Gastroesophageal sphincter (tissue), 4 donors: ENCODE measurements at places on chromosomes 16 and 17.

GRCh38 chr16:1530883-1531637 lies 2.4 kb upstream of the TMEM204 start:
- ATAC-seq: peak; percentile 44

DNA sequence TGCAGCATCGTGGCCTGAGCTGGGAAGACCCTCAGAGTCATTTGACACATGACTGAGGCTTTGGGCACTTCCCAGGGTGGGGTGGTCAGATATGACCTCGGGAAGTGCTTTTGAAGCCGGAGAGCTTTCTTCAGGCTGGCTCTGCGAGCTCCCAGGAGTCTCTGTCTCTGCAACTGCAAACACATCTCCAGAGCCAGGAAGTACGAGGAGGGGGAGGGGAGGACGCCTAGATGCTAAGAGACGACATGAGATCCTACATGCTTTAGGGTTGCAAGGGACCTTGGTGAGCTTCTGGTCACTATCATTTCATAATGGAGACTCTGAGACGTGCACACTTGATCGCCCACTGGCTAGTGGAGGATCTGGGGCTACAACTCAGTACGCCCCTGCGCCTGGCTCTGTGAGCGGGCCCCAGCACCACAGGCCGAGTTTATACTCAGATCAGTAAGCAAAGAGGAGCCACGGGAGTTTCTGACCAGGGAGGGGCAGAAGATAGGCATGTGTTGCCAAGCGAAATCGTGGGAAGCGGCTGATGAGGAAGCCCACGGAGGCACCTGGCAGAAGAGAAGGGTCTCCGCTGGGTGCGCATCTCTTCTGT lies 527 bp upstream of the MGAT5B start:
- ATAC-seq: no peak

DNA sequence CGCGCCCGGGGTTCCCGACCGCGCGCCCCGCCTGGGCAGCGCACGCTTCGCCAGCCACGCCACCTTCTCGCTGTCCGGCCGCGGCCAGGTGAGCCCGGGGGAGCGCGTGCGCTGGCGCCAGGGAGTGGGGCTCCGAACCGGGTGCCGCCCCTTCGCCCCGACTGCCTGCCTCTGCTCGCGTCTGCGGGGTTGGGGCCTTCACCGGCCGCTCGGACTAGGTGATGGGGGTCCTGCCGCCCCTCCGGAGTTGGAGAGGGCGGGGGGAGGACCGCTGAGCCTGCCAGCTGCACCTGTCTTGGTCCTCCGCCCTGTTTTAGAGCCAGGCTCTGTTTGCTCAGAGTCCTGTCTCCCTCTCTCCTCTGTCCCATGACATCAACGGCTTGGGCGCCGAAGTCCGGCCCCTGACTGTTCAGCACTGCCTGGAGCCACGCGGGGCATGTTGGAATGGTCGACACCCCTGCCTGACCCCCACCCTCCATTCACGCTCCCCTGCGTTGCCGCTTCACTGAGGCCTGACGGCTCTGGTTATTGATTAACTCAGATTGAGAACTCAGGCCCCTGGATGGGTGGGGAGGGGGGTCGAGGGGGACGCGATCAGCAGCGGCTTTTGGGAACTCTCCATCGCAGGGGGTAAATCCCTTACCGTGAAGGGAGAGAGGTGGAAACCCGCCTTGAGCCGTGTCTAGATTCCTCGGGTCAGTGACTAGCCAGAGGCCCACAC lies 748 bp downstream of the SMTNL2 start:
- ATAC-seq: no peak

- ATAC-seq: no peak
Measured at GRCh38 chr16:3781421-3781820, 64.1 kb upstream of the TRAP1 start.

DNA sequence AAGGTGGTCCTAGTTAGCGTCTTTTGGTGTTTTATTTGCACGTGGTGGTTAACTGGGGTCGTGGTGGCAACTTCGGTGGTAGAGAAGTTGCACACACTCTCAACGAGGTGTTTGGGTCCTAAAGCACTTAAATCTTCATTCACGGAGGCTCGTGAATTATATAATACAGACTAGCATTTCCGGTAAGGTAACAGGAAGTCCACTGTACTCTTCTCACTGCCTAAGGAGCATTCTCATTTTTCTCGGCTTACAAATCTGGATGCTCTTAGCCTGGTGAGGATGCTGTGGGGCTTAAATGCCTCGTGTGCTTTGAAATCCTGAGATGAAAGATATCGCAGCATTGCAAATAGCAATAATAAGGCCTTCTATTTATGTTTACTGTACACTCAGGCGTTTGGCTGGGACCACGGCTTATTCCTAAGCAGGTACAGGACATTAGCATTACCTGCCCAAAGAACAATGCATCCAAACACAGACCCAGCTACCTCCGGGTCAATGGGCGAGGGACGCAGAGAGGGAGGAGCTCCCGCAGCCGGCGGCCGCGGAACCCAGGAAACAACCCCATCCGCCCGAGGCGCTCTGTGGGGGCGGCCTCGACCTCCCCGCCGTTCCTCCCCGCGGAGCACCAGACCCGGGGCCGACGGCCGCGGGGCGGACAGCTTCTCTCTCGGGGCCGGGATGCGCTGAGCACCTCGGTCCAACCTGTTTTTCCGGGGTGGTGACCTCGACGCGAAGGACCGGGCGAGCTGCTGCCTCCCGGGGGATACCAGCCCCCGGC lies 856 bp downstream of the DNAJA2 start:
- ATAC-seq: no peak

DNA sequence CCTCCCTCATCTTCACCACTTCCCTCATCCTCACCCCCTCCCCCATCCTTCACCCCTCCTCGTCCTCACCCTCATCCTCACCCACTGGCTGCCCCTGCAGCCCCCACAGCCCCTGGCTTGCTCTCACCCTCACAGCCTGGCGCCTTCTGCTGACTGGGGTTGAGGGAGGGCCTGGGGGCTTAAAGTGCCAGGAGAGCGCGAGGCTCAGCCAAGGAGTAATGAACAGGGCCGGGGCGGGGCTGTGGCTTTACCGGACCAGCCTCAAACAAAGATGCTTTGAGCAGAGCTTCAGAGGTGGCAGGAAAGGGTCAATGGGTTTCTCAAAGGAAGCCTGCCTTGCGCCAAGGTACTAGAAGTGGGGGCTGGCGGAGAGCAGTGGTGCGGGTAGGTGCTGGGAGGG lies at the start of gene PRSS33:
Gene PRSS33, minus strand, starts transcription at position 155 of the 400 bp plus-strand sequence. CDS start 1,013 bp downstream, outside the sequence.
- ATAC-seq: no peak

GRCh38 chr16:2163211-2163881 lies 7.8 kb downstream of the TRAF7 start:
- no peak for ATAC-seq

GRCh38 chr17:74873874-74874614 lies 1.2 kb upstream of the FDXR start:
- ATAC-seq: no peak

DNA sequence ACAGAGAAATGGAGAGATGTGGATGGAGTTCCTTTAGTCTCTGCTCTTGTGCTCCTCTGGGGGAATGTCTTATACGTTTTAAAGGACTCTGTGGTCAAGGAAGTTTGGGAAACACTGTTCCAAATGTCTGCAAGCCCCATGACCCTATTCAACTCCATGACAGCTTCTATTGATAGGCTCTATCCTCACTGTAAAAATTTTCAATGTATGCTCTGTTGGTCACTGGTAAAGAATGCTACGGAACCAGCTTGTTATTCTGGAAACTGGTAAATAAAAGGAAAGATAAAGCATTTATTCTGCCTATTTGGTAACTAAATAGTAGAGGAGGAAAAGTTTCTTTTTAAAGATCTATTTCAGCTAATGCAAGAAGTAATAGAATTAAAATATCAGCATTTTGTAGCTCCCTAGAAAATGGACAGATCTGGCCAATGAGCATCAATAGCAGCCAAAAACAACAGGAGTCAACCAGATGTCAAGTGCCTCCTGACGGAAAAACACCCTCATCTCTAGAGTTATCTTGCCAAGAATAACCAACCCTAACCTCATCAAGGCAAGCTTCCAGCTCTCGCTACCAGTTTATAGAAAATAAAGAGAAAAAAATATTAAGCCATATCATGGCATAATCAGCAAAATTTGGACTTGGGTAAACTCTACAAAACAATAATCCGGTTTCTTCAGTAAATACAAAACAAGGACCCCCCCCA lies 16.1 kb downstream of the GDE1 start:
- ATAC-seq: no peak

GRCh38 chr17:12078791-12079190 lies 58.1 kb downstream of the MAP2K4 start:
- no peak for ATAC-seq

DNA sequence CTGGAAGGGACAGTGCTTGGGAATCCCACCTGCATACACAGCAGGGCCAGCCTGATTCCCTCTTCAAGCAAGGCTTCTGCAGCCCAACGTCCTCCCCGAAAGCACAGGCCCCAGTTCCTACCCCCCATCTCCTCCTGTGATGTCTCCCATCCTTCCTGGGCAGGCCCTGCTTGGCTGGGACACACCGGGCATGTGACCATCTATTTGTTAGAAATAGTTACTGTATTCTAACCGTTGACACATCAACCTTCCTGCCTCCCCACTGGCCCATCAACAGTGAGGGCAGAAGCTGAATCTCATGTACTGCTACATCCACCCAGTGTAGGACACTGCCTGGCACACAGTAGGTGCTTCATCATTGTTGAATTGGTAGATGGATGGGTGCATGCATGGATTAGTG lies 10.7 kb downstream of the PRR29 start:
- ATAC-seq: no peak

DNA sequence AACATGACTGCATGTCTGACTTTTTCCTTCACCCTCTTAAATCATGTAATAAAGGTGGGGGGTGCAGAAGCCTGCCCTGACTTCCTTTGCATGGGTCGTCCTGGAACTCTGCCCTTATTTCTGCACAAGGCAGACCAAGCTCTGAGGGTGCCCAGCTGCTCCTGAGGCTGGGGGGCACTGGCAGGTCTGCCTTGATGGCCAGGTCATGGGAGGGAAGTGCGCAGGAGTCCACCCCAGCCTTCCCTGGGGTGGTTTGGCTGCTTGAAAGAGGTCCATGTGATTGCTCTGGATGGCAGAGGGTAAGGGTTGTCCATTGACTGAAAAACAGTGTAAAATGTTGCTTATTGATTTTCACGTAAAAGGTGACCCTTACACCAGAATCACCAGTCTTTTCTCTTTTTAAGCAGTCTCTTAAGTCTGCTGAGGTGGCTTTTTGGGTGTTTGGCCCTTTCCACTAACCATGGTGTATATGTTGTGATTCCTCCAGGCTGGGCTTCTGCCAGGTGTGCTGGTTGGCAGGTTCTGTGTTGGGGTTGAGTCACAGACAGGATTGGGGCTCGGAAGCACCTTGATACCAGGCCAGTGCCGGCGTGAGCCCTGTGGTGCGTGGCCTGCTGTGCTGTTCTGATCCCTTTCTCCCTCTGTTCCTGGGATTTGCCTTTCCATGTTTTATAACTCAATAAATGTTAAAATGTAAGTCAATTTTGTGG lies 19.4 kb downstream of the DHX38 start:
- ATAC-seq: no peak

DNA sequence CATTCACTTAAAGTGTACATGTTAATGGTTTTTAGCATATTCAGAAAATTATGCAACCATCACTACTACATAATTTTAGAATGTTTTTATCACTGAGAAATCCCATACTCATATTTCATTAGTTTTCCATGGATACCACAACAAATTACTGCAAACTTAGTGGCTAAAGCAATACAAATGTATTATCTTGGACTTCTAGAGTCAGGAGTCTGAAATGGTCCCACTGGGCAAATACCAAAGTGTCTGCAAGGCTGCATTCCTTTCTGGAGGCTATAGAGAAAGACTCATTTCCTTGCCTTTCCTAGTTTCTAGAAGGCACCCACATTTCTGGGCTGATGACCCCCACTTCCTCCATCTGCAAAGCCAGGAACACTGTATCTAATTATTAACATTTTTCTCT lies 16.9 kb upstream of the GNAO1 start:
- no peak for ATAC-seq

GRCh38 chr16:85055493-85056210 lies 28.1 kb downstream of the KIAA0513 start:
- ATAC-seq: peak; percentile 76

DNA sequence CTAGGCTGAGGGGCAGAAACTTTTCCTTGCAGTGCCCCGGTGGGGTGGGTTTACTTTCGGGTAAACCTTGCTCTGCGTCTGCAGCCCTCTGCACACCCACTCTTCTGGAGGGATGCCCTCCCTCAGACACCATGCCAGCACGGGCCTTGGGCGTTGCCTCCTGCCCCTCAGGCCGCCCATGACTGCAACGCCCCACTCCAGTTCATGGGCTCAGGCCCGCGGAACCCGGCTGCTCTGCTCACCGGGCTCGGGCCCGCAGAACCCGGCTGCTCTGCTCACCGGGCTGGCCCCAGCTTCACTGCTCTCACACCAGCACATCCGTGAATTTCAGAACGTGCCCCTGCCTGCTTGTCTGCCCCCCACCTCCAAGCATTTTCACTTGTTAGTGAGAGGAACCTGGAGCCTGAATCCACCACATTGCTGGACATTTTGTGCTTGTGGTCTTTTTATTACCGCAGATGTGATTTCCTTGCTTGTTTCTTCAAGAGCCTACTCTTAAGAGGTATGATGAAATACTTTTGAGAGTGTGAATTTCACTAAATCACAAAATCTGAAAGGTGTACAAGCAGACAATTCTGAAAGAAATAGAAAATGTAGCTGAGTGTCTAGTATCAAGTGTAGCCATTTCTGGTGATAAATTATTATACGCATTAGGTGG lies 130.9 kb downstream of the RPTOR start:
- ATAC-seq: no peak

DNA sequence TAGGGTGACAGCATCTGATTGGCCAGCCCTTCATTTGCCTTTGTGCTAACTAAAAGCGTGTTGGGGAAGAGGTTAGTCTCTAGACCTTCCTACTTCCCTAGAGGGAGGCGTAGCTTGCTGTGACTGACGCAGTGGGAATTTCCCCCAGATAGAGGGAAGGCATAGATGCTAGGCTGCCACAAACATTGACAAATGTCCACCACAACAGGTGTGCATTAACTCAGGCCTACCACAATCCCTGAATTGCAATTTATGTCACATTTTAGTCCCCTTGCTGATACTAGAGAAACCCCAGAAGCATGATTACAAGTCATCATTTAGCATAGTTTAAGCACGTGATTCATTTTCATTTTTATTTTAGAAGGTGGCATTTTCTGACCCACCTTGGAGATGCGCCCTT lies 76.3 kb upstream of the WSB1 start:
- ATAC-seq: no peak

DNA sequence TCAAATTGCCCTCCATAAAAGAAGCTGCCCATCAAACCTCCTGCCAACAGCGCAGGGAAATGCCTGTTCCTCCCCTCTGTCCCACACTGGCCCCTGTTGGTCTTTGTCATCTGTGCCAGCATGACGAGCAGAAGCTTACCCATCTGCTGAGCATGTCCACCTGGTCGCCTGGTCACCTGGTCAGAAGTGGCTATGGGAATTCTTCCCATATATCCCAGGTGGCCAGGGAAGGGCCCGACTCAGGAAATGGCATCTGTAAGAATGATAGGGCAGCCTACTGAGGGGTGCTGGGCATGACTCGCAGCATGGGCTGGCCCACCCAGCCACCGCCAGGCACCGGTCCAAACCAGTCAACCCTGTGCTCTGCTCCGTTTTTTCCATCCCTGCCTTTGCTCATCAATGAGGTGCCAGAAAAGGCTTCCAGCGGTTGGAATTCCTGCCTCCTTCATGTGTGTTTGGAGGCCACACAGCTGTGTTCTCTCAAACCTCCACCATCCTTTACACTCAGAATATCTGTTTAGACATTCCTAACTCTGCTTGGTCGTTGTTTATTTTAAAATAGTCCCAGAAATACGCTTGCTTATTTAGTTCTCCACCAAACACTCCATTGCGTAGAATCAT lies 145.2 kb downstream of the CLEC16A start:
- peak; percentile 71 for ATAC-seq

GRCh38 chr17:61862105-61862574 lies 1.2 kb downstream of the BRIP1 start:
- ATAC-seq: no peak
